ENCODE measurements at places on chromosomes 6 and 20.

- no peak for DNase-seq
These were observed 51.6 kb upstream of the SNAP25 start for GRCh38 chr20:10167040-10167439.

DNA sequence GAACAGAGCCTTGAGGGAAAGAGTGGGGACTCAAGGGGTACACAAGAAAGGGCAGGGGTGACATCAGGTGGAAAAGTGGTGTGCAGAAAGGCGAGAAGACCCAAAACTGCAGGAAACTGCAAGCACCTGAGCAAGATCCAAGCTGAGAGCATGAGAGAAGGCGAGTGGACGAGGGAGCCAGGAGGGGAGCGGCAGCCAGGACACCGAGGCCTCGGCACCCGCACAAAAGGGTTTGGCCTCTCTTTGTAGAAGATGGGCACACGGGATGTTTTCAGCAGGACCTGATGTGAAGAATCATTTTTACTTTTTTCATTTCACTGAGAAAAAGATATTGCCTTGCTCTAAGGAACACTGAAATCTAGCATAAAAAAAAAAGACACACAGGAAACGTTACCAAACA lies 82.1 kb upstream of the FOXQ1 start:
- no peak for DNase-seq

GRCh38 chr6:104809116-104809515 lies 50.6 kb downstream of the HACE1 start:
- no peak for DNase-seq

- DNase-seq, result no peak
These were observed 52.5 kb downstream of the TNFRSF21 start for GRCh38 chr6:47256981-47257730.

DNA sequence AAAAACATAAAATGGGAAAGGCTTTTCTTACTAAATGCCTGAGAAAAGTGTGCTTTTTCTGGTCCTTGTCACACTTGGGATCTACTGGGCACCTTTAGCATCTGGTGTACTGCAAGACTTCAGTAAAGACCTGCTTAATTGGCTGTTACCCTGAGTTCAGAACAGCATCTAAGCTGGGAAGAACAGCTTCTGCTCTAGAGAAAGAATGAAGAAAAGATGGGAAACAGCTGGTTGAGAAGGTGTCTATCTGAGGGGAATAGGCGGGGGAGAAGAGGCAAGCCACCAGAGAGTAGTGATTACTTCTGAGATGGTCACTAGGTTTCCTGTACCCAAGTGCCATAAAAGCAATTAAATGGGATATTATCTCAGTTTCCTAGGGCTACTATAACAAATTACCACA lies 128.2 kb upstream of the SPACA1 start:
- DNase-seq, result no peak

DNA sequence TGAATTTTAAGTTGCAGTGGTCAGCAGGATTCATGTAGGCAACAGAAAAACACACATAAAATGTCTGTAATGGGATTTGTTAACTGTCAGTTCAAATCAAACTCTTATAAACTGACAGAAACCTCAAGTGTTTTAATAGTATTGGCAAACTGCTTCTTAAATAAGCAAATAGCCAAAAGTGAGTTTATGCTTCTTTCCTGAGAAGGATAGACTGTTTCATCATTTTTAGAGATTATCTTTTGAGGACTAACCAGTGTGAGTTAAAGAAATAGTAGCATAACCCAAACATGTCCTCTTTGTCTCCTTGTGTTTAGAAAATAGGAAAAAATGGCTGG lies 68.0 kb downstream of the AIG1 start:
- no peak for DNase-seq

DNA sequence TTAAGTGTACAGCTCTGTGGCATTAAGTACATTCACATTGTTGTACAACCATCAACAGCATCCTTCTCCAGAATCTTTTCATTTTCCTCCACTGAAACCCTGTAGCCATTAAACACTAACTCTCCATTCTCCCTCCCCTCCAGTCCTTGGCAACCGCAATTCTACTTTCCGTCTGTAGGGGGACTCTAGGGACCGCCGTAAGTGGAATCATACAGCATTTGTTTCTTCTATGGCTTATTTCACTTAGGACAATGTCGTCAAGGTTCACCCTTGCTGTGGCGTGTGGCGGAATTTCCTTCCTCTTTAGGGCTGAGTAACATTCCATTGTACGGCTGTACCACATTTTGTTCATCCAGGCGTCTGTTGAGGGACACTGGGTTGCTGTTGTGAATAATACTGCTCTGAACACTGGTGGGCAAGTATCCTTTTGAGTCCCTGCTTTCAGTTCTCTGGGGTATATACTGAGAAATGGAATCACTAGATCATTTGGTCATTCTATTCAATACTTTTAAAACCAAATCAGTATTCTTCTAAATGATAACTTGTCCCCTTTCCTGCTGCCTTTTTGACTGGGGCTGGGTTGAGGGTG lies 50.7 kb downstream of the PPP1R3G start:
- DNase-seq, result no peak

DNA sequence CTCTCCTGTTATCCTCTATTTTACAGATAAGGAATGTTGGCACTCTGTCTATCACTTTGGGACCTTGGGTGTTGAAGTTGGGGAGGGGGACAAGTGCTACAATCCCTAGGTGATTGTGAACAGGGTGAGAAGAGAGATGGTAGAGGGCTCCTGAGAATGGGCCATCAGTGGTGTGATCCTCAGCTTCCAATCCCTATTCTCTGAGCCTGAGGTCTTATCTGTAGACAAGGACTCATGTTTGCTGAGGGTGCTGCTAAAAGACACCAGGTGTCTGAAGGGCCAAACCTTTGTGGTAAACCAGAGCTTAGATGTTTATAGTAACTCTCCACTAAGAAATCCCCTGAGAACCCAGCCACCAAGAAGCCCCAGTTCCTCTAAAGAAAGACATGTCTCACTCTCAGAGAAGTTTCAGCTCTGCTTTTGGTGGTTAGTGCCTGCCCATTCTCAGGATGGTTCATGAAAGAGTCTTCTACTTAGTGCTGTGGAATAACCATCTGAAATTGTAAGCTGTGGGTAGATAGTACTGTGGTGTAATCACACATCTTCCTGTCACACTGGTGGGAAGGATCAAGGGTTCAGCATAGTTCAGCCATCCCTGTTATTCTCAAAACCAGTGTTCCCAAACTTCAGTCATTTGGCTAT lies 58.2 kb upstream of the IL20RA start:
- DNase-seq, result no peak

DNA sequence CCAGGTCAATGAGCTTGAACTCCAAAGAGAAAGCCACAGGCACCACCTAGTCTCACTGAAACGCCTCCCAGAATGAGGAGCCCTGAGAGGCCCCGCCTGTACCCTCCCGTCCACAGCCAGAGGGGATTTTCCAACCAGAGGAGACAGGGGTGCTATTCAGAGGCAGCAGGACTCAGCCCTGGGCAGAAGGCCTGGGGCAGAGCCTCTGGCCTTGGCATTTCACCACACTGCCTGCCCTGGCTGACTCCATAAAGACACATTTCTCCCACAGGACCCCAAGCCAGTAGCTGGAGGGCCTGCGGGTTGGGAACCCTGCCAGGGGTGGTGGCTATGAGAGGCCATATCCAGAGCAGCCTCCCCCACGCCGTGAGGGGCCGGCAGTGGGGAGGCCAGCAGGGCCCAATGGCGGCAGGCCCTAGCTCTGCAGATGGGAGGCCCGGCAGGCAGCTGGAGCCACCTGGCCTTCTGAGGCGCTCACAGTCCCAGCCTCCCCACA lies 159.3 kb downstream of the PREX1 start:
- peak; percentile 71 for DNase-seq

GRCh38 chr6:151452750-151453427 lies 963 bp upstream of the RMND1 start:
- DNase-seq, result no peak

GRCh38 chr6:30321692-30322388 lies 4.9 kb upstream of the TRIM39 start:
- DNase-seq, result no peak

DNA sequence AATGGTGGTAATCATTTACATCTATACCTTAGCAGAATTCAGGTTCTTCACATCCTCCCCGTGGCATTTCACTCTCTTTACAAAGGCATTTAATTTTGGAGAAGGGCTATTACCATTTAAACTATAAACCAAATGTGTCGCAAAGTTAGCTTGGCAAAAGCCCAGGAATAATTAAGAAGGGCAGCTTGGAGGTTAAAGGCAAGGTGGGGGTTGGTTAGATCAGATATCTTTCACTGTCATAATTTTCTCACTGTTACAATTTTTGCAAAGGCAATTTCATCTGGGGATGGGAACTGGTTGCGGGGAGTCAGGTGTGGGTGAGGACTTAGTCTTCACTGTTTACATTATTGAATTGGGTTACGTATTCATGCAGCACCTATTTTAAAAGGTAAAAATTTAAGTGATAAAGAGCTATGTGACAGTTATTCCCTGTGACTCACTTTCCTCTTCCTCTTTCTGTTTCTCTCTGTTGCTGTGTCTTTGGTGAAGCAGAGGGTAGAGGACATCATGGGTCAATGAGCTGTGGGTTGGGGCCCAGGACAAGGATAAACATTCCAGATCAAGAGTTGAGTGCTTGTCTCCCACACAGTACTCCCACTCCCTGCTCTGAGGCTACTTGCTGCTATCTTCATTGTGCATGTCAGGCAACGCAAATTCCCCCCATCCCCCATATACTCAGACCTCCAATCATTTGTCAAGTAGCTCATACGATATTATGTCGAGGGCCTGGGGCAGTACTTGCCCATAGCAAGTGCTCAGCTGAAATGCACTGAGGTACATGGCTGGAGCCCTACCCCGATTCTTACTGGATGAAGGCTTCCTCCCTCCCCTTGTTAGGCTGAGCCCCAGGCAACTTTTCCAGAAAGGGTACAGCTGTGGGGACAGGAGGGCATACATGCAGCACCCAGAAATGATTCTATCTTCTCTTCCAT lies 223.1 kb upstream of the MYLIP start:
- DNase-seq, result peak; percentile 13

- no peak for DNase-seq
These were observed 147.4 kb upstream of the SPACA1 start for GRCh38 chr6:87900160-87900698.

DNA sequence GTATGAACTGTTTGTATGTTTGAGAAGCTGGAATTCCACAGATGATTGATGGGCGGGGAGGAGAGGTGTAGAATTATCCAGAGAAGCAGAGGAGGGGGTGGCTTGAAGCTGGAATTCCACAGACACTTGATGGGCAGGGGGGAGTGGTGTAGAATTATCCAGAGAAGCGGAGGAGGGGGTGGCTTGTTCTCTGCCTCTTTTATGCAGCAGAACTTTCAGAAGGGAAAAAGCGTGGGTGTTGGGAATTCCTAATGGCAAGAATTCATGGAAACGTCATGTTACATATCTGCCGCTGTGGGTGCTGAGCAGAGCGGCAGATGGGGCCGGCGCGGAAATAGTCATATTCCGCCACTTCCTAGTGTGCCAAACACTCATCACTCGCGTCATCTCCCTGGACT lies 167.9 kb upstream of the KCNG1 start:
- DNase-seq, result no peak

DNA sequence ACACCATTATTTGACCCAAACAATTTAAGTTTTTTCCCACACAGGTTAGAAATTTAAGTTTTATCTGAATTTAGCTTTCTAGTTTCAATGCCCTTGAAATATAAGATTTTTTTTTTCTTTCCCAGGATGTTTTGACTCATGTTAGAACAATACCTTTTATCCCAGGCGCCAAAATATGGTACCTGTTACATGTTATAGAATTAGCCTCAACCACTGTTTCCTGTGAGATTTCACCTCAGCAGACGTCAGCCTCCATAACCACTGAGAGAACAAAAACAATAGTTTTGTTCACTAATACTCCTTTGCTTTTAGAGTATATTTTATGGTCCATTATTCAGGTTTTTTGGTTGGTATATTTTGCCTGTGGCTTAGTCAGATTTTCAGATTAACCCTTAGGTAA lies 302.9 kb downstream of the CDKAL1 start:
- no peak for DNase-seq

- DNase-seq, result no peak
These were observed 10.5 kb downstream of the ADGRF1 start for GRCh38 chr6:47031656-47032055.

DNA sequence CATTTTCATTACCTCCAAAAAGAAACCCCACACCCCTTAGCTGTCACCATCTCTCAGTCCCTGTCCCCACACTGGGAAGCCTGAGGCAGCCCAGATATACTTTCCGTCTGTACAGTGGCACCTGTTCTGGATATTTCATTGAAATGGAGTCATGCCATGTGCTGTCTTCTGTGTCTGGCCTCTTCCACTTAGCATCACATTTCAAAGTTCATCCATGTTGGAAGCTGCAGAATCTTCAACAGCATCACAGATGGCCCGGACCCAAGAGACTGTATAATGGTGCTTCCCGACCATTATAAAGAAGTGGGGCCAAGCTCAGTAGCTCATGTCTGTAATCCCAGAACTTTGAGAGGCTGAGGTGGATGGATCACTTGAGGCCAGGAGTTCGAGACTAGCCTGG lies 58.4 kb downstream of the DLGAP4 start:
- no peak for DNase-seq

- DNase-seq, result no peak
These were observed 56.0 kb downstream of the OTOR start for GRCh38 chr20:16803965-16804792.

GRCh38 chr6:132054525-132054924 lies 103.4 kb upstream of the CCN2 start:
- DNase-seq, result no peak

GRCh38 chr6:161169696-161170095 lies 104.2 kb downstream of the AGPAT4 start:
- DNase-seq, result no peak

- no peak for DNase-seq
These were observed 19.7 kb upstream of the CALHM5 start for GRCh38 chr6:116491610-116492330.

GRCh38 chr6:34391473-34391785 lies 1.0 kb downstream of the NUDT3 start:
- DNase-seq, result no peak

DNA sequence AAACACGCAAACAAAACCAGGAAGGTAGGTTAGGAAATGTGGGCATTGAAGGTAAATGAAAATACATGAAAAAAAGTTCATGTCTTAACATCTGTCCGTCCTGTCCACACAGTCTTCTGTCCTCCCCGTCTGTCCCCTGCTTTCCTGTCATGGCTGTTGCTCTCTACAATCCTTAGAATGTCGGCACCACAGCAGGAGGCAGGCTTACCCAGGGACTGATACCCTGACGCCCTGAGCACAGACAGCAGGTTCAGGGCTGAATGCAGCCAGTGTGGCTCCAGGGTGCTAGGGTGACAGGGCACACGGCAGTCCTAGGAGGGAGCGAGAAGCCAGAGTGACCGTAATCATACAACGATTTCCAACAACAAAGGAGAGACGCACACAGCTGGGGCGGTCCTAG lies 123.7 kb downstream of the IRF4 start:
- DNase-seq, result no peak

- DNase-seq, result no peak
These were observed 11.3 kb upstream of the BFSP1 start for GRCh38 chr20:17542481-17542880.

GRCh38 chr6:43359831-43360230 lies 9.6 kb downstream of the ZNF318 start:
- DNase-seq, result no peak

GRCh38 chr6:13327691-13328075 lies 654 bp downstream of the TBC1D7 start:
- no peak for DNase-seq

- no peak for DNase-seq
These were observed 54.8 kb downstream of the CEP43 start for GRCh38 chr6:167053895-167054530.
